Ovary (tissue), 10 donors: ENCODE measurements at places on chromosomes 11 and 22. TPM values are rescaled to one million over a fixed set of nuclear protein-coding genes. Genes with fewer than 3 reads are reported as not detected.

CYTH4 gene
- 2.4 TPM for total RNA-seq

BDNF gene
- 0.52 TPM for total RNA-seq

CCDC83 gene
- not detected for total RNA-seq

BCO2 gene
- total RNA-seq: 11.7 TPM

TSPAN32 gene
- not detected for total RNA-seq

DNA sequence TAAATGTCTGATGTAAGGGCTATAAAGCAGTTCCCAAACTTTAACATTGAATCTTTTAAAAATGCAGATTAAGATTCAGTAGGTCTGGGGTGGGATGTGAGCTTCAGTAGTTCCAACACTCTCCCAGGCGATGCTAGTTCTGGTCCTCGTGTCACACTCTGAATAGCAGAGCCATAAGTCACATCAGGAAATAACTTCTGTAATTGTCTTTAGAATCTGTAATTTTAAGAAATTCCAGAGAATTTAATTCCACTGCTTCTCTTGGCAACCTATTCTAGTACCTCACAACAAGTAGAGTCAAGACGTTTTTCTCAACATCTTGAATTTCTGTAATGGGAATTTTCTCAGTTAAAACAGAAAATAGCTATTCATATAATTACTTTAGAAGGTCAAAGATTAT lies 223.1 kb downstream of the TMEM135 start:
- H3K27ac ChIP-seq: no peak overlapping the region
- H3K4me1 ChIP-seq: no peaks in the 10 kb centered on the region
- no peak overlapping the region for H3K4me3 ChIP-seq
- no peaks in the 10 kb centered on the region for H3K36me3 ChIP-seq

DNA sequence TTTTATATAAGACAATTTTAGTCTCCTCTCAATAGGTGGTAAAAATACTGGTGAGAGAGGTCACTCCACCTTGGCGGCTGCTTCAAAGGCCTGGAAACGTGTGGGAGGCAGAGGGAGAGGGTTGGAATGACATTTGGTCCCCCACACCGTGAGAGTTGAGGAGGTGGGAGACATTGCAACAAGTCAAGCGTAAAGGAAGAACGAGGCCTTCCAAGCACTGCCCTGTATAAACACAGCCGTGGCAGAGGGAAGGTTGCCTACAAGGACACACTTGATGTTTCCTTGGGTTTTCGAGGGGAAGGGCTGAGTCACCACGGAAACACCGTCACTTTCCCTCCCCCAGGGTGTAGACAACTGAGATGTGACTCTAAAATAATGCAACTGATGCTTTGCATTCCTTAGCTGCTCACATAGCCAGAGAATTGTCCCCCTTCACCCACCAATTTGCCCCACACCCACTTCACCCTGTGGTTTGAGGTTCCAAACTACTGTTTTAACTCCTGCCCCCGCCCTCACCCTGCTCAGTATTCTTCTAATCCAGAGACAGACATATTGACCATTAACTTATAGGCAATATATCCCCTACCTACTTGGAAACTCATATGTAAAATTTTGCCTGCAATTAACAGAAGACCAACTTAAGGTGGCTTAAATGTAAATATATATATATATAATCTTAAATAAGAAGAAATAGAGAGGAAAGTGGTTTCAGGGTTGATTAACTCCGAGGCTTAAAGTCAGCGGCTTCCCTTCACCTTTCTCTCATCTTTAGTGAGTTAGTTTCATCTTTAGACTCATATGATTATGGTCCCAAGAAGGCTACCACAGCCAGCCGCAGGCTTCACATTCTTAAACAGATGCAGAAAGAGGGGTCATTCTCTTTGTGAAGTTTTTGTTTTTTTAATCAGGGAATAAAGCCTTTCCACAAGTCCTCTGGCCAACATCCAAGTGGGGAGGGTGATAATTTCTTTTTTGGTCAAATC lies 54.1 kb upstream of the BDNF start:
- H3K4me3 ChIP-seq: no peak overlapping the region
- DNase-seq: no peak
- H3K27me3 ChIP-seq: no peaks in the 10 kb centered on the region
- H3K4me1 ChIP-seq: no peaks in the 10 kb centered on the region
- H3K36me3 ChIP-seq: no peaks in the 10 kb centered on the region
- H3K27ac ChIP-seq: no peak overlapping the region

DNA sequence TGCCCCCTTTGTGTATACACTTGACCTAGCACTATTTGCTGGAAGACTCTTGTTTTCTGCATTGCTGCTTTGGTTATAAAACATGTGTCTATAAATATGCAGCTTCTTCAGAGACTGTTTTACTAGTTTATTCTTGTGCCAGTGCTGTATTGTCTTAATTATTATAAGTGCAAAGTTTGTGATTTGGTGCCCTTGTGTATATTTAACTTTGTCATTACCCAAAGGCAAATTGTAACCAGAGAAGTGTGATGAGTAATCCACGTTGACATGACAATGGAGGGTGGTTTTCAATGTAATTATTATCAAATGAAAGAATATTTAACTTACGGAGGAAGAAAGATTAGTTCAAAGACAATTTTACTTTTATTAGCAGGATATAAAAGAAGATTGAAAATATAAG lies 75.0 kb upstream of the PRODH start:
- no peak for DNase-seq
- H3K27ac ChIP-seq: no peak overlapping the region
- no peaks in the 10 kb centered on the region for H3K4me1 ChIP-seq
- no peak overlapping the region for H3K4me3 ChIP-seq
- H3K27me3 ChIP-seq: no peaks in the 10 kb centered on the region

DNA sequence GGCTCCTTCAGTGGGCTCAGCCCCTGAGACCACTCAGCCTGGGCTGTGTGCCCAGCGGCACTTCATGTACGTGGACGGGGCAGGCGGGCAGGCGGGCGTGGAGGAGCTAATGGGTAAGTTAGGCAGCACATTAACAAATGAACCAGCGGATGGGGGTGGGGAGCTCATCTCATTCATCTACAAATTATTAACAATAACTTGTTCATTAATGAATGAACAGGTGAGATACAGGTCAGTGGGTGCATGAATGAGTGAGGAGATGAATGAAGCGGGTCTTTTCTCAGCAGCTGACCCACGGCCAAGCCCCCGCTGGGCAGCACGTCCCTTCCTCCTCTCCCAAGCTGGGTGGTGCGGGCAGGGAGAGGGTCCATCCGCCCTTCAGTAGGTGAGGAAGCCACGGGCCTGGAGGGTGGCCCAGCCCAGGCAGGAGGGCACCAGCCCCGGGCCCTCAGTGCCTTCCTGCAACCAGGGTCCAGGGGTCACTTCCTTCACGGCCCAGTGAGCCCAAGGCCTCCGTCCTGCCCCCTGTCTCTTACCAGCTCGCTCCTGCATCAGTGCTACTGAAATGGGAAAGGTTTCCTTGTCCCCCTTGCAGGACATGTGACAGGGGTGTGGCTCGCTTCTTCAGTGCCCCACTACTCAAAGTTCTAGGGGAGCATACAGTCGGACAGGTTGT lies 60.5 kb upstream of the KCNQ1OT1 start:
- no peak overlapping the region for H3K4me3 ChIP-seq
- no peak for DNase-seq
- H3K27ac ChIP-seq: no peak overlapping the region
- H3K36me3 ChIP-seq: no peaks in the 10 kb centered on the region
- no peaks in the 10 kb centered on the region for H3K27me3 ChIP-seq
